Fibroblast of pulmonary artery (primary cell): ENCODE measurements at places on chromosomes 1 and 21.
A peak's percentile ranks its signal among the peaks of the same experiment; 100 is the strongest.

GRCh38 chr1:60173006-60173405 lies 99.4 kb upstream of the C1orf87 start:
- DNase-seq, result no peak

DNA sequence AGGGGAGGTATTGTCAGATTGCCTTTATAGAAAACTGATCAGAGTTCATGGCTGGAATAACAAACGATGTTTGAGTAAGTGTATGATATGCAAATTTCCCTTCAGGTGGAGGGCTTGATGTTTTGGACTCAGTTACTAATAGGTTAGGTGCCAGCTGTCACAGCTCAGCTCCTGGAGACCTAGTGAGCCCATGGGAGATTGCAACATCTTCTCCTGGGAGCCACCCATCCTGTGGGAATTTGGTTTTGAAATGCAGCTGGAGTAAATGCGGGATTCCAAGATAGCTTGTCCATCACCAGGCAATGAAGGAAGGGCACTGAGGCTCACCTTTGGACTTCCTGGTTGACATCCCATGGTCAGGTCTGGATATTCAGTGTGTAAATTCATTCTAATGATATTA lies 211.4 kb upstream of the NRIP1 start:
- peak; percentile 21 for DNase-seq

- DNase-seq, result no peak
Observed at GRCh38 chr1:225926551-225927113, 2.6 kb upstream of the PYCR2 start.

GRCh38 chr1:24374891-24375786 lies 38.4 kb downstream of the STPG1 start:
- no peak for DNase-seq

DNA sequence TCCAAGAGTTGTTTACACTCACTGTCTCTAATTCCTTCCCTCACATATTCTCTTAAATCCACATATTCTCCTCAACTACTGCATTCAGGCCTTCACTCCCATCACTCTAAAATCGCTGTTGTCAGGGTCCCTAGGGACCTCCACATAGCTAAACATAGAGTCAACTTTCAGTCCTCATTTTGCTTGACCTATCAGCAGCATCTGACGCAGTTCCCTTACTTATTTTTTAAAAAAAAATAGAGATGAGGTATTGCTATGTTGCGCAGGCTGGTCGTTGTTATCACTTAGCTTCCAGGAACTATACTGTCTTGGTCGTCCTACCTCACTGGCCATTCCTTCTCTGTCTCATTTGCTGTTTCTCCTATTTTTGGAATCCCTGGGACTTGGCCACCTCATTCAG lies 11.7 kb upstream of the PLEKHO1 start:
- no peak for DNase-seq

DNA sequence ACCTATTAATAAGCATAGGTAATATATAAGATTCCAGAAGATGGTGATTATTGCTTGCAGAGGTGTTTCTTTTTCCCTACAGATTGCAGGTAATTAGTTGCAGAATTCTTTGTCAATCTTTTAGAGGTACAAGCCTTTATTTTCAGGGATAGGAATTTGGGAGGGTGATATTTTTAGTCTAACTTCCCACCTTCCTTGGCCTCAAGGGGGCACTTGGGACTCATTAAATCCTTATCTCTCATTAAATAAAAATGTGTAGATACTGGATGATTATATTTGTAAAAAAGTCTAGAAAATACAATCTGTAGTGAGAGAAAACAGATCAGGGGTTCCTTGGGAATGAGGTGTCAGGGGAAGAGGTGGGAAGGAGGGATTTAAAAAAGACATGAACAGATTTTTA lies 179.2 kb downstream of the PATJ start:
- DNase-seq, result no peak

GRCh38 chr1:89945852-89946476 lies 48.9 kb upstream of the ZNF326 start:
- DNase-seq, result no peak

GRCh38 chr1:19438516-19439195 lies 46.7 kb downstream of the CAPZB start:
- no peak for DNase-seq

DNA sequence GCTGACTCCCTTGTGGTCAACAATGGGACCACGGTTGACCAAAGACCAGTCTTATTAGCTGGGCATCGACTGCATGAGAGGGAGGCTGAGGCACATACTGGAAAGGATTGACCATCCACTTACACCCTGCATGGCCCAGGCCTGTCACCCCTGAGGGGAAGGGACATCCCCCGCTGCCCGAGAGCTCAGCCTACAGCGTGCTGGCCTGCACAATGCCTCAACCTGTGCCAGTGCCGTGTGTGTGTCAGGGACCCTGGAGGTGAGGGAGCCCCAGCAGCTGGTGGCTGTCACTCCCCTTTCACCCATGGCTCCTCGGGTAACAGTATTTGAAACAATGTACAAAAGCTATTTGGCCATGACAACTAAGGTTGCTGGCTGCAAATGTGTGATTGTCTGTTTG lies 67.3 kb downstream of the SLC35F3 start:
- DNase-seq, result no peak

- DNase-seq, result no peak
Observed at GRCh38 chr1:113861641-113862040, 9.9 kb downstream of the PTPN22 start.

DNA sequence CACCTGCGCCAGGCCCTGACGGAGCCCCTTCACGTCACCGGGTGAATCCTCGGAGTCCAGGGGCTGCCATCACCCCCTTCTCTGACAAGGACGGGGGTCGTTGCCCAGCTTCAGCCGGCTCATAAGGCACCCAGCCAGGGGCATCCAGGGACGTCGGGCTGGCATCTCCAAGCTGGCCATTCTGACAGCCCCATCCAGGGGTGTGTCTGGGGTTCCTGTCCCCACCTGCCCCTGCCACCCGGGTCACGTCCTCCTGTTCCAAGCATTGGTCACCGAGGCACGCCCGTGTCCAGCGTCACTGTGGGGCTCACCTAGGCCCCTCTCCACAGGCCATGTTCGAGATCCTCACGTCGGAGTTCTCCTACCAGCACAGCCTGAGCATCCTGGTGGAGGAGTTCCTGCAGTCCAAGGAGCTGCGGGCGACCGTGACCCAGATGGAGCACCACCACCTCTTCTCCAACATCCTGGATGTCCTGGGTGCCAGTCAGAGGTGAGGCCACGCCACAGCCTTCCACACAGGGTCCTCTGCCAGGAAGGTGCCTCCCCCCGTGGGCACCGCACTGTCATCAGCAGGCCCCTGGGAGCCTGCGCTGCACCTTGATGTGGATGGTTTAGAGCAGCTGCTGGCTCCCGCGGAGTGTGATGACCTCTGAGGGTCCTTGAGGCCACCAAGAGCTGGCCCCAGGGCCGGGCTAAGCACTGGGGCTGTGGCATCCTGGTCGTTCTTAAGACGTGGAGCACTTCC lies 14.8 kb downstream of the ARHGEF16 start:
- DNase-seq, result no peak

- peak; percentile 87 for DNase-seq
Observed at GRCh38 chr1:179754041-179754624, 11.0 kb downstream of the FAM163A start.

GRCh38 chr1:212557739-212558692 lies 50.5 kb upstream of the ATF3 start:
- peak; percentile 23 for DNase-seq

- DNase-seq, result no peak
Observed at GRCh38 chr1:228825840-228826484, 90.7 kb downstream of the RHOU start.

DNA sequence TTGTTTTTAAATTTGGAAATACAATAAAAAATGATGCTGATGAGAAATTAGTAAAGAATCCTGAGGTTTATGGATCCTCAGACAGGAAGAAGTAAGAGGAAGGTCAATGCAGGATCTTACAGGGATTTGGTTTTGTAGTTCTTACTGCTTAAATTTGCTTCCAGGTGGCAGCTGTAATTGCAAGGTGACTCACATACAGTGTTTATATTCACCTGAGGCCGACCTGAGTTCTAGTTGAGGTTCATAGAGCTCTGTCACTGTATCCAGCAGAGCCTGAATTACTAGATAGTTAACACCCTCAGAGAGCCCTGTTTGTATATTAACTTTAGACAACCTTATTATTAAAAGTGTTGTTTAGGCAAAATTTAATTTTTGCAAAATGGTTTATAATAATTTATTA lies 1.4 kb upstream of the WDR26 start:
- no peak for DNase-seq
